ENCODE measurements at places on chromosomes 6 and 20.

DNA sequence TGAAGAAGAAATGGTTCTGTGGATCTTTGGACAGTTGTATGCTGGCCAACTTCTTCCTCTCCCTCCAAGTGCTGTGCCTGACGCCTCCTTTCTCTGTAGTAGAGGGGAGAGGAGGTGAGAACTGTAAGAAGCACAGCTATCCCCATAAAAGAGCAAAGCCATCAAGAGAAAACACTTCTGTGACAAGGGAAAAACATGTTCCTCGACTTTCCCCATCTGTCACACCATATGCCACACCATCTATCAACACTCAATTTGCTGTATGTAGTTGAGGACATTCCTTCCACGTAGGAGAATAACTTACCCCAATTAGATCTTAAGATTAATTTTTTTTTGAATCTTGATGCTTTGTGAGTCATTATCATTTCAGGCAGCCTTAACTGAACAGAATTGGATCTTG is 156.2 kb upstream of the PLCB4 start:
- no peak for DNase-seq

GRCh38 chr20:50237349-50237748 is 46.7 kb downstream of the CEBPB start:
- DNase-seq: no peak

DNA sequence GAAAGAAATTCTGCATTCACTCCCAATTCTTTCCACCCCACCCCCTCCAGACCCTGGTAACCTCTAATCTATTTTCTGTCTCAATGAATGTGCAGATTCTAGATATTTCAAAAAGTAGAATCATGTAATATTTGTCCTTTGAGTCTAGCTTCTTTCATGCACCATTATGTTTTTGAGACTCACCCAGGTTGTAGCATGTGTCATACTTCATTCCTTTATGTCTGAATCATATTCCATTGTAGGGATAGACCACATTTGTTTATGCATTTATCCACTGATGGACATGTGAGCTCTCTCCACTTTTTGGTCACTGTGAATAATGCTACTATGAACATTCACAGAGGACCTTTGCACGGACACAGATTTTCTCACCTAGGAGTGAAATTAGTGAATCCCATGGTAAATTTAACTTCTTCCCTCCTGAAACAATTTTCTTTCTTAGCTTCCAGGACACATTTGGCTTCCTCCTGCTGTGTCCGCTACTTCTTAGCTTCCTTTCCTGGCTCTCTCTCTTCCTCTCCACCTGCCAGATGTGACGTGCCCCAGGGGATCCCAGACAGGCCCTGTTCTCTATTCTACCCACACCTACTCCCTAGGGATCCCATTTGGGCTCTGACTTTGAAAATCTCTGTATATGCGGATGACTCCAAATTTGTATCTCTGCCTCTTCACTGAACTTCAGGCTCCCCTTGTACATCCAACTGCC is 24.1 kb upstream of the ARFGEF2 start:
- DNase-seq: no peak

- DNase-seq: no peak
Measured at GRCh38 chr6:56567501-56567900, 75.2 kb downstream of the DST start.

- no peak for DNase-seq
Measured at GRCh38 chr6:79261666-79262065, 27.2 kb upstream of the HMGN3 start.

DNA sequence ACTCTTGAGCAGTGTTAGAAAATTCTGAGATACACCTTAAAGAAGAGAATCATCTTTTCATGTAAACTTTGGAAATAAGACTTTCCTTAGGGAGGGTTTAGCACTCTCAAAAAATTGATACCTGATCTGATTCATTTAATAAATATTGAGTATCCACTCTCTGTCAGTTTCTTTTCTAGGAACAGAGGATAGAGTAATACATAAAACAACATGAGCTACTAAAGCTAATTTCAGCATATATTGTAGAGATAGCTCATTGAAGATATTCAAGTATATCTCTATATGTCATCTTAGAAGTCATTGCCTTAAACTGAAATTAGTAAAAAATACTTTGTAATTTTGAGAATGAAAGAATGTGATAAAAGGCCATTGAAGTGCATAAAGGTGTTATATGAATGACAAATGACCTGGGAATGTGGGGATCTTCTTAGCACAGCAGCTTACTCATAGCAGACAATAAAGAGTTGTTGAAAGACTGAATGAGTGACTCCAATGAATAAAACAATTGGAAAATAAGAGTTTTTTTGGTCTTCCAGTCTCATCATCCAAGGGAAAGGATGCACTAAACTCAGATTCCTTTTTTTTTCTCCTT is 29.2 kb downstream of the RHAG start:
- DNase-seq: no peak

DNA sequence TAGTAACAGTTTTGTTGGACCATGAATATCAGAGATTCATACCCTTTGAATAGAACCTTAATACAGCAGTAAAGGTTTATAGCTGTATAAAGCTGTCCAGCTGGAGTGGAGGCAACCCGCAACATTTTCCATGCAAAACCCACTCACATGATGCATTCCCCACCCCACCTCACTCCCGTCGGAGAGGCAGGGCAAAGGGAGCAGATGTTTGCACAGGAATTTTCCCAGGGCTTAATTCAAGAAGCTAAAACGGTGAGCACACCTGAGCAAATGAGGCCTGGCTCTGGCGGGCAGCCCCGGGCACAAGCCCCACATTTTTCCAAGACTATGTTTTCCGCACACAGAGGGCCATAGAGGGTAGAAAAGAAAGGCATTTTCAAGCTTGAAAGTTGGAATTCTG is 191.7 kb downstream of the FOXC1 start:
- no peak for DNase-seq

DNA sequence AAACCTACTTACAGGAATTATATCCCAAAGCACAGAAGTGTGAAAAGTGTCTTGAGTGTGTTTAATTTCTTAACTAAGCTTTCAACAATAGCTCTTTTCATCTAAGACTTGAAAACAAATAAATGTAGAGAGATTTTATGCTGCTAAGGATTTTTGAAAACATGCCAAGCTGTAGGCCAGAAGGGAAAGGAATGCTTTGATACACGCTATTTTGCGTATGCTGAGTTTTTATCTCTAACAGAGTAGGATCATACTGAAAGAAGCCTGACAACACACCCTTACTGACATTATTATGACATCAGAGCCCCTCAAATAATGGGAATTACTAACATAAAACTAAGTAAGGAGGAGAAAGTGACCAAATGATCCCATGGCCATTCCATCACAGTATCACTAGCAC is 265.5 kb downstream of the KHDC1L start:
- no peak for DNase-seq

GRCh38 chr6:27834384-27834783 is 77.8 kb downstream of the OR2B2 start:
- no peak for DNase-seq

GRCh38 chr6:166461821-166462460 is 79.2 kb upstream of the MPC1 start:
- DNase-seq: no peak

DNA sequence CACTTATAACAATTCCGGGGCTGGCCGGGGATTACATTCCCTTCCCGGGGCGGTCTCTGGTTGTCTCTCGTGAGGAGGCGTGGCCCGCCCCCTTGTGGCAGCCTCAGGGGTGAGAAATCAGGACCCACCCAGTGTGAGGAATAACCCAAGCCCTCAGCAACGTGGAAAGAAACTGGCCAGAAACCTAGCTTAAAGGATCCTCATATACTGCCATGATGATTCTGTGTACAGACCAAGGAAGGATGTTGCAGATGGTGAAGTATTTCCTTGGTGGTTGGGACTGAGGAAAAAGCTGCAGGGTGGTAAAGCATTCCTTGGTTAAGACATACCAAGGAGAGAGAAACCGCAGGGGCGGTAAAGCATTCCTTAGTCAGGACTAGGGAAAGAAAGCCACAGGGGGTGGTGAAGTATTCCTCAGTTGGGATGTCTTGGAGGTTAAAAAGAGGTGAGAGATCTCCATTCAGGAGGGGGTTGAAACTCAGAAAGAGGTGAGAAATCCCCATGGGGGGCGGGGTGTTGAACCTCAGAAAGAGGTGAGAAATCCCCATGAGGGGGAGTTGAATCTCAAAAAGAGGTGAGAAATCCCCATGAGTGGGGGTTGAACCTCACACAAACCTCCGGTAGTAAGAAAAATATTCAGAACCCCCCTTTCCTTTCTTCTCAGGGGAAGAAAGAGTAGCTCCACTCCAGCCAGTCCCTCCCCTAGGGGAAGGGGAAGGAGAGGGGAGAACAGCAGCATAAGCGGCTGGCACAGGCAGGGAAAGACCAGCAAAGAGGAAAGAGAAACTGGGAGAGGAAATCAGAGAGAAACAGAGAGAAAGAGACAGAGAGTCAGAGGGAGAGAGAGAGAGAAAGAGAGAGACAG is 238.1 kb downstream of the RNGTT start:
- DNase-seq: no peak

DNA sequence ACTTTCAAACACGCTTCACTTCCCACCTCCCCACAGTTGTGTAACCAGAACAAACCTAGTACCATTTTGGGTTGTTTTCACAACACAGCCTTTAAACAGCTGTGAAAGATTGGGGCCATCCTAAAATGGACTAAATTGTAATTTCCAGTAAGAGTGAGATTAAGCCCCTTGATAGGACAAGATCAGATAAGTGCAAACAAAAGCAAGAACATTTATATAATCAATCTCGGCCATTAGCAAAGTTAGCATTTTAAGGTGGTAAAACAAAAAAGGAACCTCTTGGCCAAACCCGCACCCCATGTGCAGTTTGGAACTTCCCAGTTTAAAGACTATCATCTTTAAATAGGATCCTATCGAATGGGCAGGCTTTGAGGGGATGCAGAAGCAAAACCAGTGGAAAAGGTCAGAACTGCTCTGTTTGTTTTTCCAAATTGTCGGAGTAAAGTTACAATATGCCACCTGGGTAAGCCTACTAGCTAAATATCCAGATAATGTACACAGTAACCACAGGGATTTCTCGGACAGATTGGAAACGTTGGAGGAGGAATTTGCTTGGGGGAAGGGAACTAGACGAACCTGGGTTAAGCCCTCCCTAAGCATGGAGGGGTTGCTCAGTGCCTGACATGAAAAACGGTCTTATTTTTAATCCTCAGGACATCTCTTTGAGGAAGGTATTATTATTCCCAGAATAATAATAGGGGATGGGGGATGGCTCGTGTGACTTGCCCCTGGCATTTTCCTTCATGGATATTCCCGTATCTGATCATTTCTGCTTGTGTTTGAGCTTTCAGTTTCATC is 159.8 kb upstream of the SALL4 start:
- DNase-seq: no peak

- DNase-seq: no peak
Measured at GRCh38 chr20:57559289-57559634, 1.6 kb upstream of the PCK1 start.

- DNase-seq: no peak
Measured at GRCh38 chr20:16714242-16714641, 15.6 kb upstream of the SNRPB2 start.

- DNase-seq: no peak
Measured at GRCh38 chr6:25174678-25175077, 104.5 kb upstream of the CARMIL1 start.

- DNase-seq: no peak
Measured at GRCh38 chr6:8551386-8551785, 116.0 kb upstream of the SLC35B3 start.

GRCh38 chr6:157312757-157313156 is 10.6 kb downstream of the TMEM242 start:
- no peak for DNase-seq

DNA sequence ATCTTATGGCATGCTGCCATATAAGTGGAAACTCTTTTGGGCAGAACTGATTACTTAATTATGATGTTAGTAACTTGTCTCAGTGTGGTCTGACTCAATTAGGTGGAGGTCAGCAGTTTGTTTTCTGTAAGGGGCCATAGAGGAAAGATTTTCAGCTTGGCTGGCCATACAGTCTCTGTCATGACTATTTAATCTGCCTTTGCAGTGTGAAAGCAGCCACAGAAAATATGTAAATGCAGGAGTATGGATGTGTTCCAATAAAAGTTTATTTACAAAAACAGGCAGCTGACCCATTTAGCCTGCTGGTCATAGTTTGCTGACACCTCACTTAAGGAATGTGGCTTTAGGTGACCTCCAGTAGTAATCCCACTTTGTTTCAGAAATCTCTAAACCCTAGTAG is 700.7 kb downstream of the EPM2A start:
- DNase-seq: no peak

- DNase-seq: no peak
Measured at GRCh38 chr6:16969699-16970655, 131.9 kb upstream of the STMND1 start.

DNA sequence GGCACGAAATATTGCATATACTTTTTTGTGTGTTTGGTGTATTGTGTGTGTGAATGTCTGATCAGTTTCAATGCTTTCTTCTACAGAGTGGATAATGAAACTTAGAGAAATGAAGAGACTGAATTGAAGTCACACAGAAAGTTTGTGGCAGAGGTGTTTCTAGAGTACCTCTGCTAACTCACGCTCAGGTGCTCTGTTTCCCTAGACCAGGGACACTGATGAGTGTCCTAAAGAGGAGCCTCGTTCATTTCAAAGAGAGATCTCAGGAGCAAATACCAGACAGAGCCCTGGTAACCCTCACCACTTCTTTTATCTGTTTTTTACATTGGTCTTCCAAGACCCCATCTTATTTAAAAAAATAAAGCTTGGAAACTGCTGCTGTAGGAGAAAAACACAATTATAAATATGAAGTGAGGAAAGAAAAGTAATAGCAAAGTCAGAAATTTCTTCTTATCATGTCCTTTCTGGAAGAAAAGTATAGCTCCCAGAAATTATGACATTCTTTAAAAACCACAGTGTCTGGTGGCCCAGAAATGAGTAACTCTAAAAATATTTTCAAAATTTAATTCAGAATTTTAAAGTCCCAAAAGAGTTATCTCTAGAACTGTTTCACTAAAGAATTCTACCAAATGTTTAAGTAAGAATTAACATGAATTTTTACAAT is 720.6 kb downstream of the RFPL4B start:
- DNase-seq: no peak

DNA sequence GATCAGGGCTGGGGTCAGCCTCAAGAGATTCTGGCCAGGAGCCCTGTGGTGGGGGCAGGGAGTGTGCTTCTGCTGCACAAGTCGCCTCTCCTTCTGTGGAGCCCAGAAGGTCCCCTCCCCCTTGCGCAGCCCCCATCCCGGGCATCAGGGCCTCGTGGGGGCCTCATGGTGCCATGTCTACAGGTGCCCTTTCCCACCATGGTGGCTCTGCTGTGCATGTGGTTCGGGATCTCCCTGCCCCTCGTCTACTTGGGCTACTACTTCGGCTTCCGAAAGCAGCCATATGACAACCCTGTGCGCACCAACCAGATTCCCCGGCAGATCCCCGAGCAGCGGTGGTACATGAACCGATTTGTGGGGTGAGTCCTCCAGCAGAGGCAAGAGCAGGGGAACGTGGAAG is 48.1 kb downstream of the TM9SF4 start:
- DNase-seq: no peak

- no peak for DNase-seq
Measured at GRCh38 chr6:110705543-110705942, 109.7 kb downstream of the CDK19 start.

DNA sequence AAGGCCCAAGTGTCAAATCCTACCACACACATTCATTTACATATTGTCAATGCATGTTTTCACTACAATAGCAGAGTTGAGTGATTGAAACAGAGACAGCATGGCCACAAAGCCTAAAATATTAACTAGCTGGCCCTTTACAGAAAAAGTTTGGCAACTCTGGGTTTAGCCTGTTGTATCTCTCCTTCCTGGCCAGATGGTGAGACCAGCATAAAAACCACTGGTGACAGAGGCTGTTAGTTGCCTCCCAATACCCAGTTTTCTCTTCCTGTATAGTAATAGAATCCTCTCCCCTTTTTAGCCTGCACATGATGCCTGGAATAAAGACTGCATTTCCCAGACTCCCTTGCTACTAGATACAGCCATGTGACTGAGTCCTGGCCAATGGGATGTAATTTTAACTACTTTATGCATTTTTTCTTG is 100.0 kb upstream of the TAB2 start:
- no peak for DNase-seq
